ENCODE measurements at places on chromosomes 4 and X.

DNA sequence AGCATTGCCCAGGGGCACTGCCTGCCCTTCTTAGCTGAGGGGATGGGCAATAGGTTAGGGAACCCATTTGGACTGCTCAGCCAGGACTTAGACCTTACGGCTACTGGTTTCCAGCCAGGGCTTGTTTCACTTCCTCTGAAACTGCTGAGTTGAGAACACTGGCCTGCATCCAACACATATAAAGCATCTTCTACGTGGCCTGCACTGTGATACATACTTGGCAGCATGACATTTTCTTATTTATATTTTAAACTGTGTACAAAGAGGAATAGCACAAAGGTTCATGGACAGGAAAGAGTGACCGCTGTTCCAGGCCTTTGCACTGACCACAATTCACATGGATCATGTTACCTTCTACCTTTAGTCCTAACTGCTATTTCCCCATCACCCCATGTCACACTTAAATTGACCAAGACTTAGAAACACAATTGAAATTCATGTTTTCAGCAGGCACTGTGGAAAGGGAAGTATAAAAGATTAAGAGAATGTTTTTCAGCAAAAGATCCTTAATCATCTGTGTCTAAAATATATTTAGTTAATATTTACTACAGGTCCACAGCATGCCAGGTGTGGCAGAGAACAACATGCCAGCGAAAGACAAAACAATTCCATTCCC, 43.7 kb downstream of the NLGN4X start:
- DNase-seq: no peak

GRCh38 chr4:73693811-73694210, 46.6 kb upstream of the CXCL8 start:
- no peak for DNase-seq

- DNase-seq: no peak
These were observed 99.7 kb upstream of the SLC7A11 start for GRCh38 chr4:138341739-138342415.

DNA sequence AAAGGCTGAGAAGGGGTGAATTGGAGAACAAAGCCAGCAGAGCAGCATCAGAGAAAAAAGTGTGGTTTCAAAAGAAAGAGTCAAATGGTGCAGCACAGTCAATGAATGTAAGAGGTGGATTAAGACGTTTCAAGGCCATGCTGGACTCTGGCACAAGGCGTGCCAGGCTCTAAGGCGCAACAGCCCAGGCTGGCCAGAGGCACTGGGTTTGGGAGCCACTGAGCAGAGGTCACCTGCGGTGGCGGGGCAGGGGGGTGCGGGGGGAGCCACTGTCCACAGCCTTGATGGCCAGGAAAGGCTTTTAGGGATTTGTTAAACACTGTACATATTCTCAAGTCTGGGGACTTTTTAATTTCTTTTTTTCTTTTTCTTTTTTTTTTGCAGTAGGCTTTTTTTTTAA, 222.5 kb upstream of the FAT1 start:
- no peak for DNase-seq

- DNase-seq: no peak
These were observed 229.6 kb downstream of the PRDM5 start for GRCh38 chr4:120692964-120693363.

GRCh38 chr4:139207873-139208403, 30.9 kb upstream of the ELF2 start:
- DNase-seq: no peak

GRCh38 chrX:40170830-40171512, 73.2 kb upstream of the BCOR start:
- DNase-seq: peak; percentile 57

DNA sequence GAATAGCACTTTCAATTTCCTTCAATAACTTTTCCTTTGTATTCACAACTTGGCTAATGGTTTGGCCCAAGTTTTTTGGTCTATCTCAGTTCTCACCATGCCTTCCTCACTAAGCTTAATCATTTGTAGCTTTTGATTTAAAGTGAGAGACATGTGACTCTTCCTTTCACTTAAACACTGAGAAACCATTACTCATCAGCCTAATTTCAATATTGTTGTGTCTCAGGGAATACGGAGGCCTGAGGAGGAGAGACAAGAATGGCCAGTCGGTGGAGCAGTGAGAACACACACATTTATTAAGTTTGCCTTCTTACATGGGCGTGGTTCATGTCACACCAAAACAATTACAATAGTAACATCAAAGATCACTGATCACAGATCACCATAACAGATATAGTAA, 56.7 kb downstream of the TSPAN5 start:
- no peak for DNase-seq

DNA sequence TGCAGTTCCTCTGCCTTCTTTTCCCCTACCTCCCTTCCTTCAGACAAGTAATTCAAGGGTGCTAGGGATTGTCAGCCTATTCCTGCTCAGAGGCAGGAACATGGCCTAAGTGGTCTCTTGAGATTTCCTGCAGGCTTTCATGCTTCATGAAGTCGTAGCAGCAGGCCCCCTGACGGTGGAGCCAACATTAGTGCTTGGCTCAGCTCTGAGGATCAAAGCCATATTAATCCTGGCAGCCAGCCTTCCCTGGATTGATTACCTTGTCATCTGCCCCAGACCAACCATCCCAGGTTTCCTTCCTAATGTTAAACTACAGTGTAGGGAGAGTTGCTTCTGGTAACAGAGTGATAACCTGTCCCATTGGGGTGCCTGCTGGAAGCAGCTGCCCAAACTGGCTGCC, 84.1 kb downstream of the SLC16A2 start:
- peak; percentile 48 for DNase-seq

DNA sequence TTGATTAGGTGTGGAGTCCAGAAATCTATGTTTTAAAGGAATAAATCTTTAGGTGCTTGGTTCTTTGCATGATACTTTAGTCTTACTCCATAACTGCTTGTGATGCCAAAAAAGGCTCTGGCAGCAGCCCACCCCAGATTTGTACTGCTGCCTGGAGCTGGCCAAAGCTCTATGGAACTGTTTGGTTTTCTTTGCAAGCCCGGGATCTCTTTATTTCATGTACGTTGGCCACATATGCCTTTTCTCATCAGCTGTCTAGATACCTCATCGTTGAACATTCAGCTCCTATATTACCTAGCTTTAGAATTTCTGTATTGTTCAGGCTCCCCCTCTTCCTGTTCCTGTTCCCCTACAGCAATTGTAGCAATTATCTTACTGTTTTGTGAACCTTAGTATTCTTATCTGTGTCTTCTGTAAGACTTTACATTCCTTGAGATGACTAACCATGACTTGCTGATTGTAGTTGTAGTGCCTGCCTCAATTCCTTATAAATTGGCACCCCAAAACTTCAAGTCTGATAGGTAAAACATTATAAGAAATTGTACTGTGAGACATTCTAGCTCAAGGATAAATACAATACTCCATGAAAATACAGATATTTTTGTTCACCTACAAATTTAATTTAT, 199.4 kb upstream of the GPRIN3 start:
- DNase-seq: no peak

GRCh38 chr4:94410678-94411206, 41.0 kb upstream of the PDLIM5 start:
- no peak for DNase-seq

DNA sequence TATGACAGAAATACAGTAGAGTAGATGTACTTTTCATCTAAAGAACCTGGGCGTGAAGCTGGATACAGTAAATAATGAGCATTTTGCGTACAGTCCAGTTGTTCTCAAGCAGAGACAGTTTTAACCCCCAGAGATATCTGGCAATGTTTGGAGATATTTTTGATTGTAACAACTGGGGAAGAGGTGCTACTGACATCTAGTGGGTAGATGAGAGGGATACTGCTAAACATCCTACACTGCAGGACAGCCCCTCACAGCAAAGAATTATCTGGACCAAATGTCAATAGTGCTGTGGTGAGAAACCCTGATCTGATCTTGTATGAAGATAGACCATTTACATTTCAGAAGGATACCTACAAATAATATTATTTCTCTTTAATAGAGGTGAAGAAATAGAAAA, 200.2 kb upstream of the FAM47A start:
- no peak for DNase-seq

GRCh38 chr4:182537031-182537795, 294.0 kb downstream of the TENM3 start:
- DNase-seq: no peak

GRCh38 chrX:39850630-39851152, 247.1 kb downstream of the BCOR start:
- no peak for DNase-seq

- no peak for DNase-seq
These were observed 502.1 kb upstream of the NR3C2 start for GRCh38 chr4:148944136-148944838.

All from NCI-H1092 (cell line).